ENCODE measurements at places on chromosomes 12 and 14.

- no peak for DNase-seq
Measured at GRCh38 chr12:119385659-119386058, 51.1 kb downstream of the CCDC60 start.

DNA sequence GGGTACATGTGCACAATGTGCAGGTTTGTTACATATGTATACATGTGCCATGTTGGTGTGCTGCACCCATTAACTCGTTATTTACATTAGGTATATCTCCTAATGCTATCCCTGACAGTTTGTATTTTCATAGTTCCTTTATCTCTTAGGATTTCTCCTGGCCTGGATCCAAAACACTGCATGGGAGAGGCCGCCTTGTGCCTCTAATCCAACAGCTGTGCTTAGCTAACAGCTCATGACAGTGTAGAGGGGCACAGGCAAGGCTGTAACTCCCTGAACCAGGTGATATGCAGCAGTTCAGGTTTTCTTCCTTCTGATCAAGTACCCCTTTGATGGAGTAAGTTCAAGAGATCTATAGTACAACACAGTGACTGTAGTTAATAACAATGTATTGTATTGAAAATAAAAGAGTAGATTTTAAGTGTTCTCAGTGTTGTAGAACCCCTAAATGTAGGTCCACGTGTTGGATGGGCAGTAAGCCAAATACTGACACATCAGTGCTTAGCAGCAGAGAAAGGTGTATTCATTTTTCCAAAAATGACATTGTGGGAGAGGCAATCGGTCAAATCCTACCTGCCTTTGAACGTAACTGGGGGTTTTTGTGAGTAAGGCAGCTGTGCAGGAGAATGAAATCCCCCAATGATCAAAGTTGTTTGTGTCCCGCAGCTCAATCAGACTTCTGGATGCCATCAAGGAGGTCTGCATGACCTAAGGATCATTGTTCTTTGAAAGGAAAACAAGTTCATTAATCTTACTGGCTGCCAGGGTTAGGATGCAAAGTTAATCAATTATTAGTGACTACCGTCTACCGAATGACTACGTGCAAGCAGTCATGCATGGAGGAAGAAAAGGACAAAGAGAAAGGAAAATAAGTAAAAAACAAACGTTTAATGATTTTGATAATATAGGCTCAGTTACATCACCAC, 89.3 kb upstream of the FGD4 start:
- no peak for DNase-seq

DNA sequence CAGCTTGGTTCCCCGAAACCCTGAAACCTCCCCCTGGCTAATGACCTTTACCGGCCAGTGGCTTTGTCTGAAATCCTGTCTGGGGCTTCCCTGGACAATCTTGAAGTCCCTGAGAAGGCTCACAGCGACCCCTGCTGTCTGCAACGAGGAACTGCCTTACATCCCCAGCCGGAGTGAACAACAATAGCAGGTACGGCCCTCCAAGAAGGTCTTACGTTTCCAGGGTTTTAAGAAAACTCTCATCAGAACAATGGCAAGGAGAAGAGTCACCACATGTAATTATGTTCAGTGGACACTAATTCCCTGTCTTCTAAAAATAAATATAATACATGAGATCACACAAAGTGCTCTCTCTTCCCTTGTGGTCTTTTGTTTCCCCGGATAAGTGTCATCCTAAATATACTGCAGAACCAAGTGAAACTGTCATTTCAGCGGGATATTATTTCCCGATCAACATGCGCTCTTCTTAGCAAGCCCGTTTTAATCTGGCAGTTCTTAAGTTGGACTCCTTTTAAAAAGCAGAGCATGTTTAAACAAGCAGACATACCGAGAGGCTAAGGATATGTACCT, 53.3 kb downstream of the RBM19 start:
- DNase-seq = peak; percentile 50

DNA sequence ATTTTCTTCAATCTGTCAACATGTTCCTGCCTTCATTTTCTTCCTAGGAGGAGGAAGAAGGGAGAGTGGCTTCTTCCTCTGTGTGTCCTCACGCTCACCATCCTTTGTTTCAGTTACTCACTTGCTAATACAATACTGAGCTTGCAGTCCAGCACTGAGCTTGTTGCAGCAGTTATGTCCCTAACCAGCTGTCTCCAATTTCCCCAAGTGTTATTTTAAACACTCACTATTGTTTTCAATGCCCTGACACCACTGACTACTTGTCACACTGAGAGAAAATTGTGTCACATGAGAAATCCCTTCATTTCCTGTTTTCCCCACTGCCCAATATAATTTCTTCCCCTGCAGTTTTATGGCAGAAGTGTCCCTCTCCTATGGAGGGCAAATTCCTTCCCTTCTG, 53.4 kb downstream of the HSD17B6 start:
- no peak for DNase-seq

DNA sequence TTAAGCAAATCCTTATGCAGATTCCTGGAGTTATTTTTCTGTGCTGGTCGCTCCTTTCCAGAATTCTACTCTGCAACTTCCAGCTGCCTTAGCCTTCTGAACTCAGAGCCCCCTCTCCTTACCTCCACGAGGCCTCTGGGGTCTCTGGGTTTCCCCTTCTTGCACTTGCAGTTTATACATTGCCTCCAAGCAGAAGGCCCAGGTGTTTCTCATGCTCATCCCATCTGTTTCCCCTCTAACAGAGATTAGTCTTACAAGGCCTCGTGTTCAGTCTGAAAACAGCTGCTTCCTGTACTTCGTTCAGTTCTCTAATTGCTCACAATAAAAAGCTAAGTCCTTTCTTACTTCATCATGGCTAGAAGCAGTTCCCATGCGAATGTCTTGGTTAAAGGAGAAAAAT, 134.4 kb upstream of the FGD4 start:
- no peak for DNase-seq

DNA sequence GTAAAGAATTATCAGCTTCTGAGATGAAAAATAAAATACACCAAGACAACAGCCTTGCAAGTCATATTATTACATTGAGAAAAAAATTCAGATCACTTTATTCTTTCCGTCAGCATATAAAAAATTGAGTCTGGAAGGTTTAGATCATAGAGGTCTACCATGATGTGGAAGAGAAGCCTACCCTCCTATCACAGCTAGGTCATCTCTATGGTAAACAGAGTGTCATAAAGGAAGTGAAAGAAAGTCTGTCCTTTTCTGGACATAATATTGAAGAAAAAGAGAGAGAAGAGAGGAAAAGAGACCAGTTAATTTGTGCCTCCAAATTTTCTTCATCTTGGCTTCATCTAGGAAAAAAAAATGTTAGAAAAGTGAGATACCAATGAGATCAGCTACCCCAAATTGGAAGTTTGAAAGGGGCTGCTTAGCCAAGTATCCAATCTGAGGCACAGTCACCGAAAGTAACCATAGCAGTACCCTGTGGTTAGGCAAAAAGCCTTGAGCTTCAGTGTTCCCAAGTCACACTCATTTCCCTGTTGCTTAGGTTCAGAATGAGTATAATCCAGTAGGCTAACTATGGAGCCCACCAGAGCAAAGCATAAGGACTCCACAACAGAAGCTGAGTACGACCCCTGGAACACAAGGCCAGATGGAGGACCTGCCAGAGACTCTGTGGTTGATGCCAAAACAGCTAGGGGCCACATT, 38.1 kb downstream of the DUSP6 start:
- DNase-seq = no peak

DNA sequence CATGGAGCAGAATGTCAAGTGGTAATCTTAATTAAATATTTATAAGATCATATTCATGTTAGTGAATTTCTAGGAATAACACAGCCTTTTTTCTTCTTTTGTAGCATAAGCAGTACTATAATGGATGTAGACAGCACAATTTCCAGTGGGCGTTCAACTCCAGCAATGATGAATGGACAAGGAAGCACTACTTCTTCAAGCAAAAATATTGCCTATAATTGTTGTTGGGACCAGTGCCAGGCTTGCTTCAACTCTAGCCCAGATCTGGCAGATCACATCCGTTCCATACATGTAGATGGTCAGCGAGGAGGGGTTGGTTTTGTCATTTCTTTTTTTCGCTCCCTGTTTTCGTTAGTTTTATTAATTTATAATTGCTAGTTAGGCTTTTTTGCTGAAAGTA, 23.1 kb downstream of the AEBP2 start:
- DNase-seq = no peak

DNA sequence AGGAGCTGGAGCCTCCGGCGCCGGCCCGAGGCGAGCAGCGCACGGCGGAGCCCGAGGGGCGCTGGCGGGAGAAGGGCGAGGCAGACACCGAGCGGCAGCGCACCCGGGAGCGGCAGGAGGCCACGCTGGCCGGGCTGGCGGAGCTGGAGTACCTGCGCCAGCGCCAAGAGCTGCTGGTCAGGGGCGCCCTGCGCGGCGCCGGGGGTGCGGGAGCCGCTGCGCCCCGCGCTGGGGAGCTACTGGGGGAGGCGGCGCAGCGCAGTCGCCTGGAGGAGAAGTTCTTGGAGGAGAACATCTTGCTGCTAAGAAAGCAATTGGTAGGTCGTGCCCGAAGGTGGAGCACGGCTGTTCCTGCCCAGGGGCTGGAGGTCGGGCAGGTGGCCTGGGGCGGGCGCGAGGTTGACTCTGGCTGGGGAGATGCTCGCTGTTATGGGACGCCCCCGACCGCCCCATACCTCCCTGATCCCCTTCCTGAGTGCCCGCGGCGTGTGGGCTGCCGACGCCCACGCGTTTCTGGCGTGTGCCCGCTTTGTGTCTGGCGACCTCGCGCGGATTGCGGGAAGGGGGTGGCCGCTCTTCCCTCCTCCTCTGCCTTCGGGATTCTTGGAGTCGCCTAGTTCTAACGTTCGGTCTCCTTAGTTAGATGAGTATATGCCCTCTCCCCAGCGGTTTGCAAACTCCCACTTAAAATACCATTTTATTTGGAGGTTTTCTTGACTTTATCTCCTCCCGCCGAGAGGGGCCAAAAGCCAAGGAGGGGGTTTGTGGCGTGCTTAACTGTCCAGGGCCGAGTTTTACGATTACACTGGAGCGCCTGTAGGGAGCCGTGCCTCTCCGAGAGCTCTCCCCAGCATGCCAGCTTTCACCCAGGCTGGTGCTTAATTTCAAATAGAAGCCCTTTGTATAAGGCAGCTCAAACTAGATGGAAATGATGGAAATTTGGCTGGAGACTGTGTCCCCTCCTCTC, 752 bp downstream of the DACT1 start:
- peak; percentile 9 for DNase-seq

GRCh38 chr12:120167529-120168095, 26.9 kb downstream of the GCN1 start:
- no peak for DNase-seq

GRCh38 chr12:16474801-16475200, 127.4 kb downstream of the MGST1 start:
- DNase-seq = no peak

- no peak for DNase-seq
Measured at GRCh38 chr14:65080960-65081747, 21.2 kb downstream of the MAX start.

DNA sequence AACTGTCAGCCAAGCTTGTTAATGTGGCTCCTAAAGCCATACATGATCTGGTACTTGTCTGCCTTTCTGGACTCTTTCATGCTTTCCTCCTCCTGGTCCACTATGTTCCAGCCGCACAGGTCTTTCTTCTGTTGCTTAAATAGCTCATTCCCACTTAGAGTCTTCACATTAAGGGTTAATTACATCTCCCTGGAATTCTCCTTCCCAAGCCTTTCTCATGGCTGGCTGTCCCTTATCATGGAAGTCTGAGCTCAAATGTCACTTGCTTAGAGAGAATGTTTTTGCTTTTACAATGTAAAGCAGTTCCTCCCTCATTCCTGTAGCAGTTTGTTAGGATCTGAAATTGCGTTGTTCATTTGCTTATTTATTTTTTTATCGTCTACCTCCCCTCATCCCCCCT, 199.6 kb downstream of the TRHDE start:
- no peak for DNase-seq

GRCh38 chr14:82394916-82395315, 861.3 kb upstream of the SEL1L start:
- no peak for DNase-seq

GRCh38 chr14:99806836-99807235, 13.6 kb downstream of the EML1 start:
- no peak for DNase-seq

GRCh38 chr12:642633-643474, 20.4 kb downstream of the NINJ2 start:
- peak; percentile 66 for DNase-seq

GRCh38 chr14:34259996-34260395, 202.0 kb downstream of the SPTSSA start:
- no peak for DNase-seq

DNA sequence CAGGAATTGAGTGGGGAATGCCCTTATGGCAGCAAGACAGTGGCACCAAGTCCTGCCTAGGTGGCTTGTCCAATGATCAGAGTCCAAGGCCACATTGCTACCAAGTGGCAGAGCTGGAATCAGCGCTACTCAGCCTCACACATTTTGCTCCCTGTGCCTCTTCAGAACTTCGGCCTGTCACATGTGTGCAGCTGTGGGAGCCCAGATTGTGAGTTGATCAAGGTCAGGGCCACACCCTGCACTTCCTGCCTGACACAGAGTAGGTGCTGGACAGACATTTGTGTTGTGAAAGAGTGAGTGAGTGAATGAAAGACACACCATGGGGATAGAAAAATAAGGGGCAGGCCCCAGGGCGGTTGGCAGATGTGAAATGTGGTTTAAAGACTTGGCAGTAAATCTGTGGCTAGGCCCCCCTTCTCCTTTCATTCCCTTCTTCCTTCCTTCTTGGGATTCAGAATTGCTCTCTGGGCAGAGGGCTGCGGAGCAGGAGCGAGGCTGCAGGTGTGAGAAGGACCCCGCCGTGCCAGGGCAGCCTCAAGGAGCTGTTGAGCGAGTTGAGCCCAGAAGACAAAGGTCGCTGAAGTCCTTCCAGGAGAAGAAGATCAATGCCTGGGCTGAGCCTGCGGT, 83.5 kb downstream of the SLC25A47 start:
- peak; percentile 52 for DNase-seq

DNA sequence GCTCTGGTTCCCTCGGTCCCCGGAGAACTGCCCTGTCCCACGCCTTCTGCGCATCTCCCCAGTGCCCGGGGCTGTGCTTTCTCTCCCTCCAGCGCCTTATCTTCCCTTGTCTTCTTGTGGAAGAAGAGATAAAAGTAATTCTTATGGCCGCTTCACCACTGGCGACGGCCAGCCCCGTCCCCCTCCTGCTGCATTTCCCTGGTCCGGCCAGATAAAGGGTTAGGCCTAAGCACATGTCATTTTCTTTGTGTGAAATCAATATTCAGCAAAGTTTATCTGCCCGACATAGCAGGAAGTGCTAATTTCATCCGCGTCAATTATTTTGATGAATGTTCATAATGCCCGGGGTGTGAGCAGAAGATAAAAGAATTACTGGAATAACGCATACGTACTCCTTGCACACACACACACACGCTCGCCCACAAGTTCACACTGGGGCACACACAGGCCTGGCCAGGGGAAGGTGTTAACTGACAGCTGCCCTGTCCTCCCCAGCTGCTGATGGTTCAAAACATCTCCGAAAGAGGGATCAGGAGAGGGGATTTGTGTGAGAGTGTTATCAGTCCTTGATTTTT, 177.7 kb upstream of the LHX5 start:
- no peak for DNase-seq

DNA sequence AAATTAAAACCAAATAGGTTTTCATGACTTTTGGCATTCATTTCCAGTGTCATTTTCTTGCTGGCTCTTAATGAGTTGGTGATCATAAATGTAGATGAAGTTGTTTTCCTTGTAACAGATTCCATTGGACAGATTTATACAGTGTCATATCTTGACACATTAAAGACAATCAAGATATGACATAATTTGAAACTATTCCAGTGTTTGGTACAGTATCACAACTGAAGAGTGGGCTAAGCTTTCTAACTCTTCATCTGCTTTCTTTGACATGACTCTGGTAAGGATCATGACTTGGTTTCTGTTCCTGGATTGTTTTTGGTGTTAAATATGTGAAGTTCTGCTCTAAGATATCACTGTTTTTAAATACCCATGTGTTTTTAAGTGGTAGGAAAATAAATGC, 289.6 kb downstream of the NAV3 start:
- no peak for DNase-seq
